Testis (tissue), 5 donors: ENCODE measurements at places on chromosomes 2 and 18. TPM values are rescaled to one million over a fixed set of nuclear protein-coding genes. Genes with fewer than 3 reads are reported as not detected.

GRCh38 chr2:100237163-100237562, 85.1 kb downstream of the LONRF2 start:
- no peak for DNase-seq

Gene UNC80
- polyA plus RNA-seq: 8.2 TPM

- DNase-seq: no peak
Observed at GRCh38 chr2:219766658-219767057, 139.2 kb downstream of the SLC4A3 start.

DNA sequence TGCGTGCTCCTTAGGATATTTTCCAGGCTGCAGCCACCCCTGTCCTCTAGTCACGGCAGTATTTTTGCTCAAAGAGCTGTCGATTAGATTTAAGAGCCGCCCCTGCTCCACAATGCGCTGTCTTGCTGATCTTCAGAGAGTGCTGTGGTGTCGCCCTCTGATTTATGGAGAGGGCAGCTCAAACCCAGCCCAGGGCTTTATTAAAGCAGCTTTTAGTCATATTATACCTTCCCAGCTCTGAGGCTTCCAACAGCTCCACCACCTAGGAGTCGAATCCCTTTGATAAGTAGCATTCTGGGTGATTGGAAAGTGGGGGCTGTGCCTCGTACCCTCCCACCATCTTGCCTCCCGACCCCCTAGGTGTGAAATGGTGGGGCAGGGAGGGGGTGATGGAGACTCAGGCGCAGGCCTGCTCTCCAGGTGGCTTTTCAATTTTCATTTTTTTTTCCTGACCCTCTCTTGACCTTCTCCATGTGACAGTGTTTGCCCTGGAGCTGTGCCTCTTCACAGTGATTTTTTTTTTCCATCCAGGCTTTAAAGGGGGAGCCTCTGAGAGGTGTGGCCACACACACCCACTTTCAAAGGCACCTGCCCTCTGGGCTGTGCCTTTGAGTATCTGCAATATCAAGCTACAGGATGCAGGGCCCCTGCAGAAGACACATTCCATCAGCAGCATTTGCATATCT, 53.1 kb upstream of the NRP2 start:
- DNase-seq: no peak

DNA sequence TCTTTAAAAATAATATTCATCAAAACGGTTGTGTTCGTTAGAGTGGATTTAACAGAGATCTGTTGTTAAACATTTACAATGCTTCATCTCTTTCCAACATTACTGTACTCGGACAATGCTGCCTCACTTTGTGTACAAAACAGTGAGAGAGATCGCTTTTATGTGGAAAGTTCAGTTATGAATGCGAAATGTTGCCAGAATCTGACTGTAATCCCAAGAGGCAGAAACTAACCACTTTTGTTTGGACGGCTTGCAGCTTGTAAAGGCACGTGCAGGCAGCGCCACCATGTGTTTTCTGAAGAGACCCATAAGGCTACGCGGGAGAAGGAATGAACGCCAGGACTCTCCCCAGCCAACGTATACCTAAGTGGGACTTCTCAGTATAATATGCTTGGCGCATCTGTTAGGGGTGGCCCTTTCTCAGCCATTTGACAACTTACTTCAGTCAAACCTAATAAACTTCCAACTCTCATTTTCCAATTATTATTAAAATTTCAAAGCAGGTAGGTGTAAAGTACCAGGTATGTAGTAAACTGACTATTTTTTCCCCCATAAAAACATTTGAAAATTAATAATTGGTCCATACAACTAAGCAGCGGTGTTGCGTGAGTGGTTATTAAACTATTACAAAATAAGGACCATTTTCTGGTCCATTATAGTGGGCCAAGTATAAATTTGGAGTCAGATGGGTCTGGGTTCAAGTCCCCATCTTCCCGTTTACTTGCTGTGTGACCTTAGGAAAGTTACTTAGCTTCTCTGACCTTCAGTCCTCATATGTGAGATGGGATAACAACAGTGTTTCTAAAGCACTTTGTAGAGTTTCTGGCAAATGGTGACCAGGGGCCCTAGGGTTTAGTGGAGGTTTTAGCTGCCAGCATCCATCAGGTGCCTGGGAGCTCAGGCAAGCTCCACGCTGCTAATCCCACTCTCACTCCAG, 5.6 kb upstream of the NAPG start:
- DNase-seq: peak; percentile 93

Gene NPPC
- 0.78 TPM for polyA plus RNA-seq

GRCh38 chr2:9717886-9718451, 87.2 kb upstream of the YWHAQ start:
- no peak for DNase-seq

GRCh38 chr2:125313806-125314205, 1288.7 kb downstream of the CNTNAP5 start:
- DNase-seq: no peak

DNA sequence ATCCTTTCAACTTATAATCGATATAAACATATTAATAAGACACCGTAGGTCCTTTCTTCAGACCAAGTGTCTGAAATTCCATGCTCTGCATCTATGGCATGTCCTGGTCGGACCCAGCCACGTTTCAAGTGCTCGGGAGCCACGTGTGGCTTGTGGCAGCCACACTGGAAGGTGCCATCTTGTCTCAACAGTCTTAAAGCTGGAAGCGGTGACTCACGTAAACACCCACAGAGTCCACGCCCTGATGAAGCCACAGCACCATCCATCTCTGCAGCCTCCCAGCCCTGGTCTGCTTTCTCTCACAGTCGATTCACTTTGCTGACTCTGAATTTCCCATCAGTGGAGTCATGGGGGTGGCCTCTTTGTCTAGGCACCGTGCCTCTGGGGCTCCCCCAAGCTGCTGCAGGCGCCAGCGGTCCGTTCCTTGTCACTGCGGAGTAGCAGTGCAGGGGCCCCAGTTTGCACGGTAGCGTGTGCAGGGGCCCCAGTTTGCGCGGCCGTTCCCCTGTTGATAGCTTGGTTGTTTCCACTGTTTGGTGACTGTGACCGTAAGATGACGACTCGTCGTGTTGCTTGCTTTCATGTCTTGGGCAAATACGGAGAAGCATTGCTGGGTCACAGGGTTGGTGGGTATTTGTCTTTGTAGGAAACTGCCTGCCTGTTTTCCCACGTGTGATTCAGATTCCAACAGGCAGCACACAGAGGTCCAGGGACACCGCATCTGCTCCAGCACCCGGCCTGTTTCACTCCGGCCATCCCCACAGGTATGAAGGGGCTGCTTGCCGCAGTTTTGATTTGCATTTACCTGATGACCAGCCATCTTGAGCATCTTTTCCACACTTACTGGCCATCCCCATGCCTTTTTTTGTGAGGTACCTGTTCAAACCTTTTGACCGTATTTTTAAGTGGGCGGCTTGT, 240.3 kb downstream of the HDAC4 start:
- peak; percentile 11 for DNase-seq

DNA sequence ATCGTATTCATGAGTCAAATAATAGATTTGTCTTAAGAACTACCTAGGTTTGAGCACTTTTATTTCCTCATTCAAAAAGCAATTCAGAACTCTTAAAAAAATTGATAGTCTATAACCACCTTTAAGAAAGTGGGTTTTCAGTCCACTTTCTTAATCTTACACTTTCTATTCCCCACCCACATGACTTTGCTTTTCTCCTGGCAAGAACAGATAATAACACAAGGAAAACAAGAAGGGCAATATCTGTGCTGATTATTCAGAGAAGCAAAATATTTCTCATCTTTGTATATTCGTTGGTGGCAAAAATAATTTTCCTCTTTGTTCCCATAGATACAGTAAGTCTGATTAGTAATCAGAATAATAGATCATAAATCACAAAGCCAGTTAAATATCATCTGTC, 130.6 kb upstream of the DNAJC10 start:
- no peak for DNase-seq

GRCh38 chr2:235149240-235149659, 197.4 kb downstream of the SH3BP4 start:
- DNase-seq: no peak

GRCh38 chr2:42168459-42169099, 574 bp upstream of the EML4 start:
- DNase-seq: peak; percentile 20

GRCh38 chr2:222745836-222746559, 74.5 kb downstream of the MOGAT1 start:
- peak; percentile 45 for DNase-seq

DNA sequence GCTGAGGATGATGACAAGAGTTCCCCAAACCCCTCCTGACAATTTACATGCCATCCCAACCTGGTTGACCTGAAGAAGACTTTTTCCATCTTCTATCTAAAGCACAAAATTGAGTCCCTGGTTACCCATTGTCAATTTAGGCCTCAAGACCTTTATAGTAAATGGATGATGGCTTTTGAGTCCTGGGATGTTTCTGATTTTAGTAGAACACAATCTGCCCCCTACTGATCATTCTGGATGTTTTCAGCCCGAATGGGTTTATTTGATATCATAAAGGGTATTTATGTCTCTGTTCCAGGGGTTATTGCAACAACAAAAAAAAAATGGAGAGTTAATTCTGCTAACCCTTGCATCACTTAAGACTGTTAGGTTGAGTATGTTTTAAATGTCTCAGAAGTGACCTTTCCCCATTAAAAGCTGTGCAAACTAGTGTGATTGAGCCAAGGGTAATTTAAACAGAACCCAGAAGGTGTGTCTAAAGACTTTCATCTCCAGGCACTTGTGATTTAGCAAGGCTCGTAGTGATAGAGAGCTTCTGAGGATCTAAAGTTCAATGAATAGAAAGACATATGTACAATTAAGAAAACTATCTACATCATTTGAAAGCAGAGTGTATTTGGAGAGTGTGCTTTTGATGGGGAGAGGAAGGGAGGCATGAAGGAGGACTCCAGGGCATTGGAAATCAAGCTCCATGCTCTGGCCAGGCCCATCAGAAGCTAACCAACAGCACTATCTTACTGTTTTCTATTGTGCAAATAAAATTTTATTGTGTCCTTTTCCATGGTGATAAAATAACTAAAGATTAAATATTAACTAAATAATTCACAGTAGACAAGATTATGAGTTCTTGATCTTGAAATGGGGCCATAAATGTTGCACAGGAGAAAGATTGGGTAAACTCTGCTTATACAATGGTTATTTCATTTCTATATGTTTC, 96.6 kb upstream of the NOSTRIN start:
- DNase-seq: no peak

DNA sequence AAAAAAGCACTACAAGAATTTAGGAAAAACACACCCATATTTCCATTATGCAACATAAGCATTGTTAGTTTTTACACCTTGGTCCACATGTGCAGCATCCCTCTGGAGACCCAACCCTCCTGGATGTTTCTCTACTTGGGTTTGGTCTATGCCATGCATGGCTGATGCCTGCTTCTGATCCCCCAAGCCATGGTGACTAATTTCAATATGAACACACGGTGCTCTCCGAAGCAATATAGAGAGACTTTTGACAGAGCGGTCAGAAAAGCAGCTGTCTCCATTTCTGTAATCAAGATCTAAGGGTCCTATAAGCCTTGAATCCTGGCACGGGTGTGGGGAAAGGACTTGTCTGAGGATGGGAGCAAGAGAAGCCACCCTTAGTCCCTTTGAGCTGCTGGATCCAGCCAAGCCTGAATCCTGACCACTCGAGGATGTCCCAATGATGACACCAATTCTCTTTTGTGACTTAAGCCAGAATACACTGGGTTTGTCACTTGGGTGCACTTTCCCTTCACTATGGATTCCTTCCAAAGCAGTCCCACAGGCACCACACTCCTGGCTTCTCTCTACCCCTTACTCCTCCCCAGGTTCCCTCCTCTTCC, 91.5 kb downstream of the ACTR2 start:
- DNase-seq: no peak

DNA sequence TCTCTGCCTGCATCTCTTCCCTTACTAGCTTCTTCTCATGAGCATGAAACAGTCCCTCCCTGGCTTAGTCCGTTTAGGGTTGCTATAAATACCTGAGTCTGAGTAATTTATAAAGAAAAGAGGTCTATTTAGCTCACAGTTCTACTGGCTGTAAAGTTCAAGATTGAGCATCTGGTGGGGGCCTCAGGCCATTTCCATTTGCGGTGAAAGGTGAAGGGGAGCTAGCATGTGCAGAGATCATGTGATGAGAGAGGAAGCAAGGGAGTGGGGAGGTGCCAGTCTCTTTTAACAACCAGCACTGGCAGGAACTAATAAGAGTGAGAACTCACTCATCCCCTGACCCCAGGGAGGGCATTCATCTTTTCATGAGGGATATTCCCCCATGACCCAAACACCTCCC, 26.8 kb downstream of the RHBDD1 start:
- no peak for DNase-seq

GRCh38 chr2:17652681-17653394, 100.8 kb downstream of the SMC6 start:
- no peak for DNase-seq

GRCh38 chr18:62757399-62758010, 42.2 kb downstream of the PHLPP1 start:
- DNase-seq: no peak

- DNase-seq: no peak
Observed at GRCh38 chr18:46338205-46338604, 234.0 kb downstream of the HAUS1 start.

- no peak for DNase-seq
Observed at GRCh38 chr2:127029350-127030051, 77.5 kb downstream of the BIN1 start.
